ENCODE measurements at places on chromosomes 4 and X. TPM values are rescaled to one million over a fixed set of nuclear protein-coding genes. Genes with fewer than 3 reads are reported as not detected.
A peak's percentile ranks its signal among the peaks of the same experiment; 100 is the strongest.

DNA sequence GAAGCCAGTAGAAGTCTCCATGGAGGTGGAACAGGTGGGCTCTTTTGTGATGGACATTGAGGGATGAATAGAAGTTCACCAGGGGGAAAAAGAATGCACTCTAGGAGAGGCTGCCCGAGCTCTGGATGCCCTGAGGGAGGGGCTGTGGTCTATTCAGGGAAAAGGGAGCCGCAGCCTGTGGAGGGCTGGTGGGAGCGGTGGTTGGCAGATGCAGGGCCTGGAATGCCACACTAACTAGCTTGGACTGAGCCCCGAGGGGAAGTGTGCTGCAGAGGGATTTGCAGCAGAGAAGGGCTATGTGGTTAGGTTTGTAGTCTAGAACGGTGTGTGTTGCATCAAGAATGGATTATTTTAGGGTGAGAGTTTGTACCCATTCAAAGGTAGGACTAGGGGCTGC, 29.5 kb upstream of the PSAPL1 start:
- DNase-seq: no peak

Gene INTU
- total RNA-seq: 2.8 TPM

DNA sequence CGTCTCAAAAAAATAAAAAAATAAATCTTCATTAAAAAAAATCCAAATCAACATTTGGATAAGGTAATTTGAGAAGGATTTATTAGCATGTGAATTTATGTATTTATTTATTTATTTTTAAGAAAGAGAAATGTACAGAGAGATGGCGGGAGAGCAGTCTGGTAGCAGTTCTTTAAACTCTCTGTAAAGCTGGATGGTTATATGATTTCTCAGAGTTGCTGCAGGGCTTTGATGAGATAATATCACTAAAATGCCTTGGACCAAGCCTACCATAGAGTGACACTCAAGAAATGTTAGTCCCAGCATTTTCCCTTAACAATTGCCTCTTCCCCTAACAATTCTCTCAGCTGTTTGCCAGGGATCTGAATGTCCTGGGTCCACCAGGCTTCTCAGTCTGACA, 103.4 kb upstream of the LNX1 start:
- no peak for DNase-seq

- peak; percentile 5 for DNase-seq
These were observed 77.6 kb downstream of the CWH43 start for GRCh38 chr4:49063670-49064069.

GRCh38 chr4:62162606-62163005, 962.5 kb downstream of the ADGRL3 start:
- DNase-seq: peak; percentile 11

- DNase-seq: no peak
These were observed 1.9 kb downstream of the RAB9A start for GRCh38 chrX:13690836-13691235.

- DNase-seq: no peak
These were observed 14.3 kb downstream of the CT47C1 start for GRCh38 chrX:119087121-119087520.

Gene MAGEA2B
- total RNA-seq: 16.7 TPM

Gene MOB1B
- total RNA-seq: 23.3 TPM

Data from SK-MEL-5 (cell line).